Right lung (tissue), 10 donors: ENCODE measurements at places on chromosomes 3 and 15. TPM values are rescaled to one million over a fixed set of nuclear protein-coding genes. Genes with fewer than 3 reads are reported as not detected.

GRCh38 chr3:119221779-119222320 is 18.8 kb downstream of the B4GALT4 start:
- DNase-seq = no peak

DNA sequence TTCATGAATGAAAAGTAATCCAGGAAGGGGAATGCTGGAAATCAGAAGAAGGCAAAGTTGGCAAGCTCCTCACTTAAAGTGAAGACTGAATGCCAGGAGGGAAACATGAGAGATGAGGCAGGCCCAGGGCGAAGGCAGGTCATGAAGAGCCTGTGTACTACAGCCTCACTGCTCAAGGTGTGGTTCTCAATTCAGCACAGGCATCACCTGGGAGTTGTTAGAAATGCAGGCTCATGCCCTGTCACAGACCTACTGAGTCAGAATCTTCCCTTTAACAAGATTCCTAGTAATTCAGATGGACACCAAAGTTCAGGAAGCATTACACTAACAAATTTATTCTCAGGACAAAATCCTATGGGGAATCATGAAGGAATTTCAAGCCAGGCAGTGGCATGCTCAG is 14.2 kb downstream of the MYO5A start:
- no peak for DNase-seq

DNA sequence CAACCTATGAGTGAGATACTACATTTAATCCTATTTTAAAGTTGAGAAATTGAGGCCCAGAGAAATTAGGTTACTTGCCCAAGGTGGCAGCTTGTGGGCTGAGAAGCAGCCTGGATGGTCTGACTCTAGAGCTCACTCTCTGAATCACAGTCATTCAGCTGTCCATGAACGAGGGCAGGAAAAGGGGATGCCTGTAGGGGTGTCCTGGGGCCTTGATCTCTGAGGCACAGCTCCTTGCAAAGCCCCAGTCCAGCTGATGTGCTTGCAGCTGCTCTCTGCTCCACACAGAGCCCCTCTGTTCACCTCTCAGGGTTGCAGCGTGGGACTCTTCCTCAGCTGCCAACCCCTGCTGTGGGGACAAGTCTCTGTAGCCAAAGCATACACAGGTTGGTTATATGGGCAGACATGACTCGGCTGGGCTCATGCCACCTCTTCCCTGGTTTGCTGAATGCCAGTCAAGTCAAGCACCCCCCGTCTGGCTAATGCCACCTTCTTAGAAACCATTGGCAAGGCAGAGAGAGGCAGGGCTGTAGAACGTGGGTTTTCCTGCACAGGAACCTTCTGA is 56.8 kb downstream of the GASK1A start:
- DNase-seq = no peak

Gene CPEB1
- 2.8 TPM for polyA plus RNA-seq

Gene RHOV
- polyA plus RNA-seq = 0.36 TPM
